ENCODE measurements at places on chromosomes 6 and 20.
A peak's percentile ranks its signal among the peaks of the same experiment; 100 is the strongest.

GRCh38 chr6:84517741-84518530 is 246.5 kb downstream of the TBX18 start:
- no peak for DNase-seq

DNA sequence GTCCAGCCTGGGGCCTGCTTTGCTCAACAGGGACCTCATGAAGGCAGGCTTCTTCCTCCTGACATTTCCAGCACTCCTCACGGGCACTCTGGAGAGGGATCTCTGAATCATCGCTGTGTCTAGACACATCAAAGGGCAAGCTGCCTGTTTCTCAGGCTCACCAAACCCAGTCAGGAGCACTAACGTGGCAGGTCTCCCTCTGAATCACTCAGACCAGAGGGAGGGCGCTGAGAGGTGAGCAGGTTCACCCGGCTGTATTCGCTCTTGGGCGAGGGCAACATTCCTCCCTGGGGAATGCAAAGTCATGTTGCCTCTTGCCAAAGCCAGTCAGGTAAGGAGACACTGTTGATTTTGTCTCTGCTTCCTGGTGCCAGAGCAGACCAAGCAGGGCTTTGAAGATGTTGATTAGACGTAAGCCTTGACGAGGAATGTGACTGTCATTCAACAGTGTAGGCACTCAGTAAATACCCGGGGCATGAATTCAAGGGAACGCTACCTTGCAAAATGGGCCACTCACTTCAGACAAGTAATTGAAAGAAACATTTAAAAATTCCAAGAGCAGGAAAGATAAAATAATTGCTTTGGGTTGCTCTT is 50.1 kb downstream of the CYP24A1 start:
- no peak for DNase-seq

GRCh38 chr6:46338131-46338530 is 153.1 kb downstream of the RCAN2 start:
- no peak for DNase-seq

DNA sequence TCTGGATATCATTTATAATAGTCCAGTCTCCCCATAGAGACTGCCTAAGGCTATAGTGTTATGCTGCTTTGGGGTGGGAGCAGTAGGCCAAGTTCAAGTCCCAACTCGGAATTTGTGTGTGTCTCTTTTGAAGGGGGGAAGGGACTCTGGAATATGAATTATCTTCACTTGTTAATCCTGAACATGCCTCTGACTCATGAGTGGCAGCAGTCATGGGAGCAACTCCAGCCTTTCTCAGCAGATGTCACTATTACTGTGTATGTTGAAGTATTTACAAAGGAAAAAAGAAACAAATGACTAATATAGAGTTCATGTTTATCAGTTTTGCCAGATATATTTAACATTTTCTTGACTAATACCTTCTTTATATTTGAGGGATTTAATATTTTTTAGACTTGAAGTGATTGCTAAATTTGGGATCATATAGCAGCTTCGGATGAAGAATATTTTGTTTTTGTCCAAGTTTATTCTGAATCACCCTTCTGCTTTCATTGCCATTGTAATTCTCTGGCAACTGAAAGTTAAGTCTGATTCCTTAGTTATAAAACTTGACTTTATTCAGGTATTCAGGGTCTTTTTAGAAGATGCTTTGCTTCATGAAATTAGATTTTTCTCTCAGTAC is 23.4 kb downstream of the FAM217A start:
- no peak for DNase-seq

DNA sequence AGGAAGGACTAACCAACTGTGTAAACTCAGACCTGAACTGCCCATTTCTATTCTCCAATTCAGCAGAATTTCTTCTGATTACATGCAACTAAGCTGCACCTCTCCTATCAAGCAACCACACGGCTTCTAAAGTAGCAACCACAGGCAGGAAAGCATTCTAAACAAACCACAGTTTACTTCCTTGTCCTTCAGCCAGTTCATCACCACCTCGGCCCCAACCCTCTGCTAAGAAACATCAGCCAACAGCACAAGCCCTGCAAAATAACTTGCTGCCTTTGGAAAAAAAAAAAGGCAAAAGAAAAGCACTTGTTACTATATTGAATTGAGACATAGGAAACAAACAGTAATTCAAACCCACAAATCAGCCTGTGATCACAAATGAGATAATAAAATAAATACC is 140.3 kb downstream of the NFATC2 start:
- peak; percentile 46 for DNase-seq

DNA sequence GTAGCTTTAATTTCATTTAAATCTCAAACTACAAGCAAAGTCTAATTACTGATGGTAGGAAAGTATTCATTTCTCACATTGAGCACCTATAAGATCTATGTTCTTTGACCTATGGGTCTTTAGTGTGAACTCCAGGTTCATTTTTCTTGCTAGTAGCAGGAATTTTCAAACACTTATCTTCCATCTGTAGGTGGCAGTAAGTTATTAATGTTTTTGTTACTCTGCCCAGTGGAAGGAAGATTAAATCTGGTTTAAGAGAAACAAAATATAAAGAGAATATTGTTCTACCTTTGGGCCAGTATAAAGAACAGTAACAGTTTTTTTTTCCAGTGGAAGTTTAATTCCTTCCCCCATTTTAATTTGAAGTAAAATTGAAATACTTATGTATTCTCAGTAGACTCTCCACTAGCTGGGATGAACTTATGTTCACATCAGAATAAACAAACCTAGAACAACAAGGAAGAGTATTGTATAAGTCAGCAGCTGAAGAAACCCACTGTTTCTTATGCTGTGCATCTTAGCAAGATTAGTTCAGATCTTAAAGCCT is 328.2 kb downstream of the PHF3 start:
- no peak for DNase-seq

- DNase-seq = no peak
Measured at GRCh38 chr6:217048-217659, 75.1 kb upstream of the DUSP22 start.

DNA sequence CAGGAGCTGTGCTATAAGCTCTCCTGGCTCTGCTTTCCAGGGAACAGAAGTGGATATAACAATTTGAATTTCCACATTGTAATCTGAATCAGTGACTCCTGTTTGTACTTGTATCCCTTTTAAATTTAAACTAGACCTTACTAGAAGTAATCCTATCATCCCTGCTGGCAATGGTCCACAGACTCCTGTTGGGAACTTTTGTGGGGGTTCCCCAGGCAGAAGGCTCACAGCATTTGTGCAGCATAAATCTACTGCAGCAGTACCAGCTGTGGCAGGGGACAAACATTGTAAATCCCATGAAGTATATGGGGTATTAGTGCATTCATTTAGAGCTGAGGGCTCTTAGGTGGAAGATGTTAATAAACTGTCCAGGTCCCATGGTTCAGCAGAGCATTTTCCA is 12.0 kb upstream of the PDCD2 start:
- DNase-seq = no peak

- no peak for DNase-seq
Measured at GRCh38 chr20:50107796-50108331, 5.1 kb downstream of the UBE2V1 start.

DNA sequence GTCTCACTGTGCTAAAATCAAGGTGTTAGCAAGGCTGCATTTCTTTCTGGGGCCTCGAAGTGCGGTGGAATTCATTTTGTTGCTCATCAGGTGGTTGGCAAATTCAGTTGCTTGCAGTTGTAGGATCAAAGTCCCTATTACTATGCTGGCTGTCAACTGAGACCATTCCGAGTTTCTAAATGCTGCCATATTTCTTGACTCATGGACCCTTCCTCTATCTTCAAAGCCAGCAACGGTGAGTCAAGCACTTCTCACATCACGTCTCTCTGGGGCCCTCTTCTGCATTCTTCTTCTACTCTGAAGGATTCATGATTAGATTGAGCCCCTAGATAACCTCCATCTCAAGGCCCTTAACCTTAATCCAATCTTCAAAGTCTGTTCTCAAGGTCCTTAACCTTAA is 619.7 kb downstream of the HACE1 start:
- DNase-seq = no peak

GRCh38 chr20:58719258-58719657 is 26.7 kb downstream of the NPEPL1 start:
- DNase-seq = no peak

GRCh38 chr6:7047966-7048365 is 59.8 kb upstream of the RREB1 start:
- peak; percentile 21 for DNase-seq

GRCh38 chr6:5541751-5542432 is 280.6 kb downstream of the FARS2 start:
- DNase-seq = no peak

GRCh38 chr20:2283706-2284423 is 11.9 kb upstream of the TGM3 start:
- no peak for DNase-seq

DNA sequence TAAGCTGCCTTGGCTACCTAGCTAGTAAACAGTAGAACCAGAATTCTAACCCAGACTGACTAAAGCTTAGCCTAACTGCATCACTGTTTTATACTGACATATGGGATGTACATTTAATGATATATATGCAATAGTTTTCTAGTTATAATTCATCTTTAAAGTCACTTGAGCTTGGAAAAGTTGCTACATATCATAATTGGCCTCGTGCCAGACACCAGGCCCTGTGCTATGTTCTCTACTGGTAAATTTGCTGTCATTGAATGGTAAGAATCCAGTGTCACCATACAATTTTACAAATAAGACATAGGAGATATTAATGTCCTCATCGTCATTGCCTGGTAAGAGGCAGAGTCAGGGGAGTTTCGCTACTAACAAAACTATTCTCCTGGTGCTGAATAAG is 396.8 kb downstream of the CDKAL1 start:
- no peak for DNase-seq

- no peak for DNase-seq
Measured at GRCh38 chr20:59001449-59002171, 5.4 kb downstream of the CTSZ start.

DNA sequence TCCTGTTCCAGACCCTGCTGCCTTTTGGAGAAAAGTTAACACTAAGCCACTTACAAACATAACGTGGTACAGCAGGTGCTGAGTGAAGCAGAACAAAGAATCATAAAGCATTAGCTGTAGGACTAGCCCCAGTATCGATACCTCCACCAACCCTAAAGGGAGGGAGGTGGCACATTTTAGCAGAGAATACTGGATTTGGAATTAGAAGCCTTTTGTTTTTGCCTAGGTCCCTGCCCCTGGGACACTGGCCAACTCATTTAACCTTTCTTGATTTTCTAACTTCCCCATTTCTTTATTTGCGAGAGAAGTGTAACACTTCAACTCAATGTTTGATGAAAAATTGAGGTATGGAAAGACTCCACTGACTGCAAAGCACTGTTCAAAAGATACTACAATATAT is 93.5 kb downstream of the B3GAT2 start:
- no peak for DNase-seq

DNA sequence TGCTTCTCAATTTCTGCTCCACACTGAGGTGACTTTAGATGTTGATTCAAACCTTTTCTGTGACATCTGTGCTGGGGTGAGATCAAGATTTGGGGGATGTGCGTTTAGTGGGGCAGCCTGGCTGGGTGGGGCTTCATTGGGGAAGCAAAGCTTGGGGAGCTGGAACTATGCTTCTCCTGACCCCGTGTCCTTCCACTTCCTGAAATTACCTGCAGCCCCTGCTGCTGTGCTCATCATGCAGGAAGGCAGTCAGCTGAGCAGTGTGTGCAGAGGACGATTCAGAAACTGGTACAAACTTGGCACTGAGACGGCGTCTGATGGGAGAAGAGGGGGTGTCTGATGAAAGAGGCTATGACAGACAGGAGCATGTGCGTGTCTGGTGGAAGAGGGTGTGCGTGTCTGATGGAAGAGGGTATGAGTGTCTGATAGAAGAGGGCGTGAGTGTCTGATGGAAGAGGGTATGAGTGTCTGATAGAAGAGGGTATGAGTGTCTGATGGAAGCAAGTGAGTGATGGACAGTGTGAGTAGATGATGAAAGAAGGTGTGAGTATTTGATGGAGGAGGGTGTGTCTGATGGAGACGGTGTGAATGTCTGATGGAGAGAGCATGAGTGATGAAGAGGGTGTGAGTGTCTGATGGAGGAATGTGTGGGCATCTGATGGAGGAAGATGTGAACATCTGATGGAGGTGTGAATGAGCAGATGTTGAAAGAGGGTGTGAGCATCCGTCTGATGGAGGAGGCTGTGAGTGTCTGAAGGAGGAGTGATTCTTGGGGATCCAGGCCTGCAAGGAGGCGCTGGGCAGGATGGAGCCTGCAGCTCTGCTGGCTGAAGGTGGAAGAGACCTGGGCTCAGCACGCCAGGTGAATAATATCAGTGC is 103.4 kb downstream of the SYCP2 start:
- no peak for DNase-seq

GRCh38 chr6:82589509-82590206 is 226.0 kb downstream of the TPBG start:
- peak; percentile 37 for DNase-seq

GRCh38 chr20:49713753-49714712 is at the start of gene B4GALT5:
Gene B4GALT5, minus strand, starts transcription at chr20:49713878. Its CDS starts 188 bp downstream, at chr20:49713690.
- DNase-seq = peak; percentile 73

- DNase-seq = no peak
Measured at GRCh38 chr6:118663993-118664985, 12.9 kb upstream of the CEP85L start.

- no peak for DNase-seq
Measured at GRCh38 chr6:33249732-33250630, 21.7 kb downstream of the VPS52 start.

DNA sequence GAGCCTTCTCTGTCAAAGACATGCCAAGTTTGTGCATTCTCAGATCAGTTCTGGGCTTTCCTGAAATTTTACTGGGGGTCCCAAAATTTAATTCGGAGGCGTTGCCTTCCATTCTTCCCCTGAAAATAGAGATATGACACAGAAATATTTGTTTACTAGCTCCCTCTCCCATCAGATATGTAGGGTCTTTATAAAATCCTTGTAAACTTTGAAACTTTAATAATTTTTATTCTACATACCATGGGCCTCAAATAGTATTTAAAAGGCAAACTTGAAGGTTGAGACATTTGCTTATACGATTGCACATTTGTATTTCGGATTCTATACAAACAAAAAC is 54.6 kb downstream of the IL20RA start:
- DNase-seq = no peak

GRCh38 chr6:84556541-84557335 is 207.7 kb downstream of the TBX18 start:
- DNase-seq = no peak

GRCh38 chr20:40943591-40943990 is 85.0 kb upstream of the TOP1 start:
- DNase-seq = no peak

DNA sequence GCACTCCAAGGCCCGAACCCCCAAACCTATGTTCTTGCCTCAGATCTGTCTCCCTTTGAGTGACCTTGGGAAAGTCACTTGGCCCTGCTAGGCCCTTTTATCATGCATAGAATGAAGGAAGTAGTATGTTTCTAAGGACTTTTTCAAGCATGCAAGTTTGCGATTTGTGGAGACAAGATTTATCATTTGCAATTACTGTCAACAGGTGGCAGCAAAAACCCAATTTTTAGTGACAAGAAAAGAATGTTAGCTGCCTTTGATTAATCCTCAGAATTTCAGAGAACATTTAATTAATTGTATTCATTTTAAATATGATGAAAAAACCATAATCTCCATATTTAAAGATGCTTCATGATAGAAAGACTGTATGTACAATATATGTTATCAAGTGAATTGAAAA is 28.3 kb upstream of the PREP start:
- peak; percentile 52 for DNase-seq

Measured in Jurkat, Clone E6-1 (cell line).